ENCODE measurements at places on chromosomes 11 and 22.

DNA sequence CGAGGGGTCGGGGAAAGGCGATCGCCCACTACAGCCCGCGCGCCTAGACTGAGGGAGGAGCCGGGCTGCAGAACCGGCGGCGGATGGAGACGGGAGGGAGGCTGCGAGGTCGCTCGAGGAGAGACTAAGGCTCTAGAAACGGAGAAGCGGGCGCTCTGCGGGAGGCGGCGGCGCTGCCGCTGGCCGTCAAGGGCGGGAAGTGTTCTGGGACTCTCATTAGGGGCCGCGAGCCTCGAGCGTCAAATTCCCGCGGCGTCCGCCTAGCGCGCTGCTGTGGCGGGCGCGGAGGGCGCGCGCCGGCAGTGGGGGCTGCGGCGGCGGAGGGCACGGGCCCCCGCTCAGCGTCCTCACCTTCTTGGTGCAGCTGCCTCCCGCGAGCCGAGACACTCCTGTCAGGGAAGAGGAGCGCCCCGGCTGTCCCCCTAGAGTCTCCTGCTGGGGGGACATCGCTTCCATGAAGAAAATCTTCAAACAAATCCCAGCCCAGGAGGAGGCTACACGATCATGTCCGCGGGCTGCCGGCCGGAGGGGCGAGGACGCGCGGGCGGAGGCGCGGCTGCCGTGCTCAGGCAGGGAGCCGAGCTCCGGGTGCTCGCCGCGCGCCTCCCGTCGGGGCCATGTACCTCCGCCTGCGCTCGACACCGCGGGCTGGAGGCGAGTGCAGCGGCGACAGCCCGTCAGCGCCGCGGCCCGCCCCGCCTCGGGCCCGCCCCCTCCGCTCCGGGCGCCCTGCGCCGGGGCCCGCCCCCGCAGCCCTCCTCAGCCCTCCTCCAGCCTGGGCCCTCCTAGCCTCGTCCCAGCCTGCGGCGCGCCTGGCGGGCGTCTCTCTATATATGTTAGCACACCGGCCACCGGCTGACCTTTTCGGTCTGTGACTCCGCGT, at the start of gene ARHGAP20:
ARHGAP20 (minus strand) TSS at position 662 of the 883 bp plus-strand sequence; CDS start at position 456, 206 bp downstream.
- DNase-seq = no peak

- no peak for DNase-seq
These were observed 329.9 kb upstream of the ISX start for GRCh38 chr22:34736081-34736480.

GRCh38 chr11:107196732-107197131, 178.5 kb upstream of the GUCY1A2 start:
- no peak for DNase-seq

GRCh38 chr11:118657238-118657637, 22.2 kb downstream of the TREH start:
- DNase-seq = no peak

DNA sequence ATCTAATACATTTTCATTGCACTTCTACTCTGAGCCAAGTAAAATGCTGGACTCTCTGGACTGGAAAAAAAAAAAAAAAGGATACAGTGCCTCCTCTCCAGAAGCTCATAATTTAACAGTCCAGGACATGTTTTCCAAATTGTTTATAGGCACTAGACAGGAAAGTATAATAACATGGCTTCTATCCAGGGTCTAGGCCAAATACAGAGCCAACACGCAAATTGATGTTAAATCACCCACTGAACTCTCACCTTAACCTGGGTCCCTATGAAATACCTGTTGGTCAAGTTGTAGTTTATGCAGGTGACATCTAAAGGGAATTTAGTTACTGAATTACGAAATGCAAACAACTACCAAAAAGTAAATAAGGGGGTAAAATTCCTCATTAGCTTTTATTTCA, 428.7 kb upstream of the LUZP2 start:
- no peak for DNase-seq

GRCh38 chr22:39745789-39746188, 147.8 kb downstream of the ENTHD1 start:
- no peak for DNase-seq

DNA sequence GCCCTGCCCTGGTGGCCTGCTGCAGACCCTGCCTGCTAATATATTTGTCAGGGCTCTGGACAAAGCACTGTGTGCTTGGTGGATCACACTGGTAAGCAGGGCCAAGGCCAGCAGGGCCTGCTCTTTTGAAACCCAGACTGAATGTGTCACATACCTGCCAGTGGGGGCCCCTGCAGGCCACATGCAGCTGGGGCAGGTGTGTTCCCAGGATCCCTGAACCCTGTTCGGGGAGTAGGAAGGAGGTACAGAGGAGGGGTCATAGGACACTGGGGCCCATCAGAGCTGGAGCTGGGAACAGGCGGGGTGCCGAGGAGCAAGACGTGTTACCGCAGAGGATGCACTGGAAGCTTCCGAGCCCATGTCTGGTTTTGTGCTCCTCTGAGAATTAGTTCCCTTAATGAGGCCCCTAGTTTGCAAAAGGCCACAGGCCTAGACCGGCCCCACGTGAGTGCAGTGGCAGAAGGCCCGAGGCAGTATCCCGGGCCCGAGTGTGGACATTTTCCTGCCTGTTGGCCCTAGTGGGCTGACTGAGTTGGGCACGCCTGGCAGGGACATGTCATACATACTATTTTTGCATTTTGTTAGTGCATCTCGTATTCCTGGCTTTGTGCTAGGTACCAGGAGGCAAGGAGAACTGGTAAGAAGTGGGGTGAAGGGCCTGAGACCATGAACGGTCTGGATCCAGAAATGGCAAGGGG, 11.2 kb upstream of the ACR start:
- no peak for DNase-seq

GRCh38 chr11:76686261-76687079, 15.9 kb upstream of the LRRC32 start:
- no peak for DNase-seq

DNA sequence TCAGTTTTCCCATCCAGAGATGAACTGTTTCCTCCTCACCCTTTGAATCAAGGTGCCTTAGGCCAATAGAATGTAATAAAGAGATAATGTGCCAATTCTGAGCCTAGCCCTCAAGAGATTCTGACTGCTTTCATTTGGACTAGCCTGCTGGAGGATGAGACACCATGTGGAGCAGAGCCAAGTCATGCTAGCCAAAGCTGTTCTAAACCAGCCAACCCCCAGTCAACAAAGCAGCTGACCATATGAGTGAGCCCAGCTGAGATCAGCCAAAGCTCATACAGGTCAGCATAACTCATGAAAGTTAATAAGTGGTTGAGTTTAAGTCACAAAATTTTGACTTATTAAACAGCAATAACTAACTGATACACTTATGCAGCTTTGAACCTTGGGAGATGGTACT, 66.7 kb upstream of the DBX1 start:
- no peak for DNase-seq

DNA sequence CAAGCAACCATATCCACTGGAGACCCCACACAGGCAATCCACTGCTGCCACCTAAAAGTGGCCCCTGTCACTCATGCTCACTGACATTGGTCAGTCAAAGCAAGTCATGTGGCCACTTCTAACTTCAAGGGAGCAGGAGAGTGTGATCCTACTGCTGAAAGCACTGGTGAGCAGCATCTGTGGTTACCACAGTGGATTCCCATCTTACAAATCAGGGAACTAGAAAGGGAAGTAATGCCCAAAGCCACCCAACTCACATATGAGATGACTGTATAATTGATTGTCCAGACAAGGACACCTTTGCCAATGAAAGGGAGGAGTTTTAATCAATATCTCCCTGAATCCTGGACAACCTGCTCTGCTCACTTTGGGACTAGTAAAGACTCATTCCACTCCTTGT, 17.7 kb downstream of the RCN1 start:
- DNase-seq = no peak
